ENCODE measurements at places on chromosomes 5 and 9. TPM values are rescaled to one million over a fixed set of nuclear protein-coding genes. Genes with fewer than 3 reads are reported as not detected.

SLC27A6 gene
- not detected for total RNA-seq

MELK gene
- 46.9 TPM for total RNA-seq

HK3 gene
- total RNA-seq = not detected

THG1L gene
- 29.2 TPM for total RNA-seq

CDH6 gene
- not detected for total RNA-seq

CHSY3 gene
- total RNA-seq = not detected

DOK3 gene
- 8.2 TPM for total RNA-seq

TMEM171 gene
- not detected for total RNA-seq

MEGF10 gene
- not detected for total RNA-seq

FRMD3 gene
- total RNA-seq = 0.52 TPM

NSG2 gene
- not detected for total RNA-seq

PCDHB11 gene
- not detected for total RNA-seq

DNA sequence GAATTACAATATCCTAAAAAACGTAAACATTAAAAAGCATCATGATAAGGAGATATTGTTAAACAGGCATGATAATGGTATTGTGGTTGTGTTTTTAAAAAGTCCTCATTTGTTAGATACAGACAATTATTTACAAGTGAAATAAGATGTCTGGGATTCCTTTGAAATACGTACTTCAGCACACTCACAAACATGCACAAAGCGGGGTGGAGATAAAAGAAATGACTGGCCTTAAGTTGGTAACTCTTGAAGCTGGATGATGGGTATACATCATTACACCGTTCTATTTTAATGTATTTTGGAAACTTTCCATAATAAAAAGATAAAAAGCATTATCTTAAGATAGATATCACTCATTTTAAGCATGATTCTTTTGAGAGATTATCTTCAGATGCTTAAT is 1.0 kb downstream of the FAM200C start:
- H3K27me3 ChIP-seq = no peaks in the 10 kb centered on the region
- H3K36me3 ChIP-seq = peaks cover 7% of the 10 kb centered on the region
- H3K4me1 ChIP-seq = peaks cover 10% of the 10 kb centered on the region
- no peak for DNase-seq
- H3K27ac ChIP-seq = no peak overlapping the region
- peak overlapping the region; percentile 85 for H3K4me3 ChIP-seq

DNA sequence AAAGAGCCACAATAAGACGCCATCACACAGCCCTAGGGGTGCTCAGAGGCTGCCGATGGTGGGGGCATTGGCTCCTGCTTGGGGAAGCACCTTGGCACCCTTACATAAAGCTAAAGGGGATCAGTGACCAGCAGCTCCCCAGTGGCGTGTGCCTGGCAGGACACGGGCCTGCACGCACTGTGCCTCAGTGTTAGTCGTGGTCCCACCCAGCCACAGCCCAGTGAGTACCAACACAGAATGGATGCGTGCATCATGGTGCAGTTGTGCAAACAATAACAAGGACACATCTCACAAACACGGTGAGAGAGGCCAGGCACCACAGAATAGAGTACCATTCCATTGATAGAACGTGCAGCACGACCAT is 103.2 kb downstream of the WNK2 start:
- no peaks in the 10 kb centered on the region for H3K4me1 ChIP-seq
- H3K27me3 ChIP-seq = peaks cover 4% of the 10 kb centered on the region
- H3K4me3 ChIP-seq = no peak overlapping the region

- H3K36me3 ChIP-seq = no peaks in the 10 kb centered on the region
- H3K4me3 ChIP-seq = no peak overlapping the region
- no peaks in the 10 kb centered on the region for H3K4me1 ChIP-seq
- no peaks in the 10 kb centered on the region for H3K27me3 ChIP-seq
- no peak for DNase-seq
Observed at GRCh38 chr5:153823036-153823435, 215.7 kb downstream of the FAM114A2 start.

DNA sequence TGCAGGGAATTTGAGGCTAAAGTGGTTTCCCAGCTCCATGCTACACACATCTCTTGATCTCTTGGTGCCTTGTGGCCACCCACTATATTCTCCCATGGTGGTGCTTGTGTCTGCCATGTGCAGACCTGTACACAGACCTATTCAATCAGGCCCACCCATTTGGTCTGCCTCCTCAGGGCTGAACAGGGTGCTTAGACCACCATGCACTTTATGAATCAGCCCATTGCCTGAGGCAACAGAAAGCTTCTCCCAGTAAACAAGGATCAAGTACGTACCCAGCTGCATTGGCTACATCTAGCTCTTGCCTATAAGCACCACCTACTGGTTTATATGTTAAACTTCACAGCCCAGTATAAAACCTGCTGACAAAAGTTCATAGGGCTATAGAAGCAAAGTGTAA is 664.3 kb upstream of the EDIL3 start:
- H3K36me3 ChIP-seq = no peaks in the 10 kb centered on the region
- no peaks in the 10 kb centered on the region for H3K4me1 ChIP-seq
- no peak overlapping the region for H3K4me3 ChIP-seq
- DNase-seq = no peak

GRCh38 chr5:121138495-121138907 is 674.4 kb downstream of the PRR16 start:
- no peak overlapping the region for H3K27ac ChIP-seq
- H3K4me3 ChIP-seq = no peak overlapping the region
- no peaks in the 10 kb centered on the region for H3K36me3 ChIP-seq
- DNase-seq = no peak

DNA sequence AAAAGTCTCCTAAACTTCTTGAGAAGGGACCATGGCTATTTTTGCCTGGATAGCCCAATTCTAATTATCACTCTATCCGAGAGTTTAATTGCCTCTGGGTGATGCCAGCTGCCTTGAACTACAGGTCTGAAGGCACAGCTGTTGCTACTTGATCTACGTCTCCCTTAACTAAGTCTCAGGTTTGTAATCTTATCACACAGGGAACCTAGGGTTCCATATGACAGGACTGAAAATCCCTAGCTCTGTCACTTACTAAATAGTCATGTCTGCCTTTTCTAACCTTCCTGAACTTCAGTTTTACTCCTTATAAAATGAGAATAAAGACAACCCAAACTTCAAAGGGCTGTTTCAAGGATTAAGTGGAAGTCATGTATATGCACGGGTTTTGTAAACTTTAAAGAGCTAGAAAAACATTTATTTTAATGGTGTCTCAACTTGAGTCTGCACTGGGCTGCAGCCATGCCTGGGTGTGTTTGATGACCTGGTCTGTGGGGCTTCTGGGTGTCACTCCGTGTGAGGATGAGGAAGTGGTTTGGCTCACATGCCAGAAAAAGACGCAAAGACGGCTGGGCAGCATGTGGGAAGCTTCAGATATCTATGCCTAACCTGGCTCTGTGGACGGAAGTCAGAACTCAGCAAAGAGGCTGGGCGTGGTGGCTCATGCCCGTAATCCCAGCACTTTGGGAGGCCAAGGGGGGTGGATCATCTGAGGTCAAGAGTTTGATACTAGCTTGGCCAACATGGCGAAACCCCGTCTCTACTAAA is 129.3 kb upstream of the SLC44A1 start:
- no peak overlapping the region for H3K27ac ChIP-seq
- peaks cover 3% of the 10 kb centered on the region for H3K27me3 ChIP-seq
- peak overlapping the region; percentile 23 for H3K4me3 ChIP-seq
- peak; percentile 14 for DNase-seq
- H3K4me1 ChIP-seq = peaks cover 21% of the 10 kb centered on the region
- no peaks in the 10 kb centered on the region for H3K36me3 ChIP-seq

DNA sequence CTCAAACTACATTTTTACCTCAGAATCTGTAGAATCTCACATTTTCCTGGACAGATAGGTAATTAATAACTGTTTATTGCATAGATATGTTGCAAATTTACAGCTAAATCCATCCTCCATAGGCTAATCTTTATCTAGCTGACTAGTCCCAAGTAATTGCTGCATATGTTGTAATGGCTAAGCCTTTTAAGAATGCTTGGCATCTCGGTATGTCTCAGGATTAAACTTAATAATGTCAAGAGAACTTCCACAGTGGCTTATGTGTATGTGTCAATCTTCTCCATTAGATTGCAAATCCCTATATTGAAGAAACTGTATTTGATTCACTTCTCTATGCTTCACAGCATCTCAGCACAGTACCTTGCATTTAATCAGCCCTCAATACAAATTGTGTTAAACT is 131.9 kb downstream of the PRDM9 start:
- no peaks in the 10 kb centered on the region for H3K4me1 ChIP-seq
- no peaks in the 10 kb centered on the region for H3K36me3 ChIP-seq
- no peaks in the 10 kb centered on the region for H3K27me3 ChIP-seq
- H3K27ac ChIP-seq = no peak overlapping the region
- no peak overlapping the region for H3K4me3 ChIP-seq

- no peak overlapping the region for H3K4me3 ChIP-seq
- H3K27ac ChIP-seq = no peak overlapping the region
- H3K27me3 ChIP-seq = peaks cover 68% of the 10 kb centered on the region
Observed at GRCh38 chr9:113682297-113682771, 193.8 kb upstream of the ZNF618 start.

DNA sequence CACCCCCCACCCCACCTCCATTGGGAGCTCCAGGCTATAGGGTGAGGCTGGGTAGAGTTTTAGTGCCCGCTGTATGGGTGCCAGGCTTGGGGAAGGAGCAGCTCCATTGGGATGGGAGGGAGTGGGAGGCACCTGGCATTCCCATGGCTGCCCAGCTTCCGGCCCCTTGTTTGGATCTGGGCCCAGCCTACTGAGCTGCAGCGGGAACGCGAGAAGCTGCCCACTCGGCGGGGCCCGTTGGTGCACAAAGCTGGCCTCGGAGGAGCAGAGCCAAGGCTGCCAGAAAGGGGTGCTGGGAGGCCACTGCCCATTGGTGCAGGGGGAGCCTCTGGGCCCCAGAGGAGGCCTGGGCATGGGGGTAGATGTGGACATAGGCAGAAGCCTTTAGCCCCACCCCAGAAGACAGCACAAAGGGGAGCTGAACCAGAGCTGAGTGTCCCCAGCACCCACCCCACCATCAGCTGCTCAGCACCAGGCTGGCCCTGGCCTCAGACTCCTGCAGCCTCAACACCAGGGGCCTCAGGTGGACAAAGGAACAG is 4.4 kb downstream of the LCN9 start:
- H3K36me3 ChIP-seq = no peaks in the 10 kb centered on the region
- DNase-seq = no peak
- H3K27me3 ChIP-seq = no peaks in the 10 kb centered on the region

GRCh38 chr5:120803282-120803681 is 339.2 kb downstream of the PRR16 start:
- no peak for DNase-seq
- no peaks in the 10 kb centered on the region for H3K27me3 ChIP-seq
- no peaks in the 10 kb centered on the region for H3K36me3 ChIP-seq
- no peak overlapping the region for H3K4me3 ChIP-seq

- peaks cover 2% of the 10 kb centered on the region for H3K4me1 ChIP-seq
- H3K27ac ChIP-seq = no peak overlapping the region
- H3K36me3 ChIP-seq = no peaks in the 10 kb centered on the region
- H3K4me3 ChIP-seq = no peak overlapping the region
- no peaks in the 10 kb centered on the region for H3K27me3 ChIP-seq
Observed at GRCh38 chr5:108687595-108688200, 60.0 kb upstream of the FER start.

- no peak for DNase-seq
- peaks cover 38% of the 10 kb centered on the region for H3K36me3 ChIP-seq
- H3K4me3 ChIP-seq = no peak overlapping the region
- no peaks in the 10 kb centered on the region for H3K27me3 ChIP-seq
Observed at GRCh38 chr5:72221541-72221940, 98.5 kb downstream of the MRPS27 start.

DNA sequence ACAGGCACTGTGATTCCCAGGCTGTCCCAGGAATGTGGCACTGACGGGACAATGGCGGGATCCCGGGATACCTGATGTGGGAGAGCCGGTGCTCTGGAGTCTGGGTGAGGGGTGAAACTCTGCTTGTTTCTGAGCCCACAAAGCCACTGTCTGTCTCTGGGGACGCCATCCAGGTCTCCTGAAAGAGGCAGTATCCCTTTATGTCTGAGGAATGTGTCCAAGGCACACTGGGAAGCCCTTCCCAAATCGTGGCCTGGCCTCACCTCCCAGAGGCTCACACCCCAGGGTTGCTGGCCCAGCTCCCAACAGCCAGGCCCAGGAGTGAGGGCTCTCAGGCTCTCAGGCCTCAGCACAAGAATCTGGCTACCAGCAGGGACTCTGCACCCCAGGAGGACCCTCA is 27.1 kb downstream of the ORM2 start:
- no peak overlapping the region for H3K4me3 ChIP-seq
- peaks cover 58% of the 10 kb centered on the region for H3K36me3 ChIP-seq
- H3K4me1 ChIP-seq = peaks cover 51% of the 10 kb centered on the region
- no peaks in the 10 kb centered on the region for H3K27me3 ChIP-seq
- peak overlapping the region; percentile 76 for H3K27ac ChIP-seq

DNA sequence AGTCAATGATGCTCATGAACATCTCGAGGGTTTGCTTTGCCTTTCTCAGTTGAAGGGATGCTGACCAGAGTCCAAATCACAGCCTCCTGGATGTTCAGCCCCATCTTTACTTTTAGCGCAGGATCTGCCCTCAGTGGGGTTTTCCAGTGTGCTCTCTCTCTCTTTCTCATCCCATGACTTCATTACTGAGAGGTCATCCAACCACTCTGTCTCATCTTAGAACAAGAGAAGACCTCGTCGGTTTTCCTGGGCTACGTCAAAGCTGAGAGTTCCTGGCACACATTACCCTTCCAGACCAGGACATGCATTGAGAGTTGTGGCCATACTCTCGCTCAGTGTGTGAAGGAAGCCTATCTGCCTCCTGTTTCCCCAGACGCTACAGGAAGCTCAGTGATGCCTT is 47.3 kb downstream of the C9orf152 start:
- H3K36me3 ChIP-seq = no peaks in the 10 kb centered on the region
- no peaks in the 10 kb centered on the region for H3K27me3 ChIP-seq
- no peak for DNase-seq
- peaks cover 31% of the 10 kb centered on the region for H3K4me1 ChIP-seq
- H3K27ac ChIP-seq = no peak overlapping the region

DNA sequence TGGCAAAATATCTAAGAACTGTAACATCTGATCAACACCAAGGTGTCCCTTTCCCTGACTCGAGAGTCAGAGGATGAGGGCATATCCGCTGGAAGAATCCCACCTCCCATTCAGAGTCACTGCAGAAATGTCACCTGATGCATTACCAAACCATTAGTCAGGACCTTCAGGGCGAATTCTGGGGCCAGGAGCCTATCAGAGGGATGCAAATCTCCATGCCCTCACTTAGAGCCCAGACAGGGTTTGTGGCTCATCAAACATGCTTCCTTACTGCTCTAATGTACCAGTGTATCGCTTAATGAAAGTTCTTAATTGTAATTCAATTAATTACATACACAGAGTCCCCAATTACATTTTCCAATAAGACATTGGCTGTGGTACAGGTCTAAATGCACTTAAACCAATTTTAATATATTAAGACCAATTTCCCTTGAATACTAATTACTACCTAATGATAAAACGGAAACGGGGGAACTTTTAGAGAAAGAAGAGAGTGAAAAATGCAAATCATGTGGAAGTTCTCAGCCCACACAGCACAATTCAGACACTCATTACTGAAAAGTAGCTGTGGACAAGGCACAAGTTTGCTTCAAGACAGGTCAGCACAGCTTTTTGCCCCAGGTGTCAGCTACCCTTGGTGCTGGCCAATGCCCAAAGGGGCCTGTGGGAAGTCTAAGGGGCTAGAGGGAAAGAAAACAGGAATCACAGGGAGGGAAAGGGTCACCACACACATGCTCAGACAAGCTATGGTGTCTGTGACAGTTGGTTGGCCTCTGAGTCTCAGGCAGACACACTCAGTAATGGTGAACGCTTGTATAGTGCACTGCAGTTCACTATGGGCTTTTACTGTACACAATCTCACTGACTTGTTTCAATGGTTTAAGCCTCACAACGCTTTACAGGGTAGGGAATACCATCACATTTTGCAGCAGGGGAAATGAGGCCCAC is 211.6 kb downstream of the MAPKAP1 start:
- no peak for DNase-seq
- H3K4me1 ChIP-seq = peaks cover 8% of the 10 kb centered on the region
- no peak overlapping the region for H3K27ac ChIP-seq
- H3K36me3 ChIP-seq = peaks cover 3% of the 10 kb centered on the region

Measured in activated naive CD8-positive, alpha-beta T cell treated with anti-CD3 and anti-CD28 coated beads for 36 hours (primary cell).